Thoracic aorta (tissue), 2 donors: ENCODE measurements at places on chromosomes 6 and 20. TPM values are rescaled to one million over a fixed set of nuclear protein-coding genes. Genes with fewer than 3 reads are reported as not detected.

The CCN6 gene
- total RNA-seq: not detected

The HLA-DMA gene
- 53.2 TPM for total RNA-seq

The MYL9 gene
- total RNA-seq: 531 TPM

GRCh38 chr6:141472162-141472928 is 660.4 kb upstream of the GJE1 start:
- H3K36me3 ChIP-seq: no peaks in the 10 kb centered on the region
- no peak overlapping the region for H3K4me3 ChIP-seq
- no peaks in the 10 kb centered on the region for H3K27me3 ChIP-seq
- no peaks in the 10 kb centered on the region for H3K4me1 ChIP-seq
- H3K27ac ChIP-seq: no peak overlapping the region

DNA sequence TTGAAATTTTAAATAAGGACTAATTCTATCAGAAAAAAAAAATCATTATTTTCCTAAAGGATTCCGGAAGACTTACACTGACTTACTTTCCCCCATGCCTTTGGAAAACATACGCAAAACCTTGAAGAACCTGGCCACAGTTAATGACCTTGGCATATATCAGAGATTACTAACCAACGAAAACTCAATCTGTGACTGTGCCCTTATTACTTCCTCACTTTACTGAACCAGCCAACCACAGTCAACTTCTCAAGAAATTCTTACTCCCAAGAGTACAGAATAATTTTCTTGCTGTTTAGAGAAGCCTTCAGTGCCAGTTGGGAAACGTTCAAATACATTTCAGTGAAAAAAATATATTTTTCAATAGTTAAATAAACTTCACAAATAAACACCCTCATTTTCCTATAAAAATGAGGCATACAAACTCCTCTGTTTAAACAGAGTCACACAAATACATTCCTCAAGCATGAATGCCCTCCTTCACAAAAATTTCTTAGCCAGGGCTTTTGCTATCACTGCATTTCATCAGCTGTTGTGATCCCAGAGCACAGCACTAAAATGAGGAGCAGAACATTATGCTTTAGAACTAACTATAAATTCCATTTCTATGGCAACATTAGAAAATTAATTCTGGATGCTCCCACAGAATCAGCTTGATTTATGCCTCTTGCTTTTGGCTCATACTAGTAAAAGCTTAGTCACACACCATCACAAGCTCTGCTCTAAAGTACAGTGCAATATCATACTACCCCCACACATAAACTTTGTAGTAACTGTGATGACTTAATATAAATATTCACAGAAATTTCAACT is 117.6 kb downstream of the DST start:
- peak overlapping the region; percentile 42 for H3K4me3 ChIP-seq
- H3K27ac ChIP-seq: peak overlapping the region; percentile 82
- peaks cover 83% of the 10 kb centered on the region for H3K4me1 ChIP-seq
- no peak for DNase-seq
- H3K27me3 ChIP-seq: no peaks in the 10 kb centered on the region
- H3K36me3 ChIP-seq: peaks cover 39% of the 10 kb centered on the region
